RPMI7951 (cell line): ENCODE measurements at places on chromosomes 6 and 20.

GRCh38 chr6:83594941-83595340 lies 82.6 kb downstream of the PRSS35 start:
- DNase-seq, result no peak

GRCh38 chr20:8334641-8335040 lies 202.6 kb downstream of the PLCB1 start:
- no peak for DNase-seq

GRCh38 chr6:71367756-71368155 lies 79.1 kb downstream of the OGFRL1 start:
- no peak for DNase-seq

- DNase-seq, result no peak
These were observed 66.7 kb upstream of the RIPOR2 start for GRCh38 chr6:25002326-25003091.

DNA sequence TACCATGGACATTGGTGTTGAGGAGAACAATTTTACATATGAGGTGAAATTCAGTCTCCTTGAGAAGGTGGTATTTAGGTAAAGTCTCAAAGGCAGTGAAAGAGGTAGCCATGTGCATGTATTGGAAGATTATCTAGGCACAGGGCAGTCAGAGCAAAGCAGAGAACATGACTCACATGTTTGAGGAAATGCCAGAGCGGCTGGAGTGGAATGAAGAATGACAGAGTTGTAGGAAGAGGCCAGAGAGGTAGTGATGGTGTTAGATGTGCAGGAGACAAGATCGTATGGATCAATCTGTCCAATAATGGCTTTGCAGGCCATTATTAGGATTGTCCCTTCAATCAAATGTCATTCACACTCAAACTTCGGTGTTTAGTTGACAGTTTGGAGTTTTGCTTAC lies 449.4 kb upstream of the PTCHD4 start:
- peak; percentile 21 for DNase-seq

DNA sequence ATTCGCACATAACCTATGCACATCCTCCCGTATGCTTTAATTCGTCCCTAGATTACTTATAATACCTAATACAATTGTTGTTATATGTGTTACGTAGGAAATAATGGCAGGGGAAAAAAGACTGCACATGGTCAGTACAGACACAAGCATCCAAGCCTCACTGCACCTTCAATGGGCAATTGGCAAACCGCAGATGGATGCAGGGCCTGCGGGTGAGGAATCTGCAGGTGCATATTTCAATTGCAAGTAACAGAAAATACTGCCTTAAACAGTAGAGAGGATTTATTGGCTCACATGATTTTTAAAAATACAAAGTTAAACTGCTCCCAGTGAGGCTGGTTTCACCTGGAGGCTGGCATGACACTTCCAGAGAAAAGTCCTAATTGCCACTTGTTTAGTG lies 142.1 kb upstream of the MLN start:
- no peak for DNase-seq

GRCh38 chr20:58243653-58244410 lies 15.4 kb upstream of the ANKRD60 start:
- no peak for DNase-seq

GRCh38 chr6:50602292-50602691 lies 111.0 kb upstream of the TFAP2D start:
- peak; percentile 6 for DNase-seq

- no peak for DNase-seq
These were observed 58.9 kb upstream of the LRRC1 start for GRCh38 chr6:53735896-53736295.

DNA sequence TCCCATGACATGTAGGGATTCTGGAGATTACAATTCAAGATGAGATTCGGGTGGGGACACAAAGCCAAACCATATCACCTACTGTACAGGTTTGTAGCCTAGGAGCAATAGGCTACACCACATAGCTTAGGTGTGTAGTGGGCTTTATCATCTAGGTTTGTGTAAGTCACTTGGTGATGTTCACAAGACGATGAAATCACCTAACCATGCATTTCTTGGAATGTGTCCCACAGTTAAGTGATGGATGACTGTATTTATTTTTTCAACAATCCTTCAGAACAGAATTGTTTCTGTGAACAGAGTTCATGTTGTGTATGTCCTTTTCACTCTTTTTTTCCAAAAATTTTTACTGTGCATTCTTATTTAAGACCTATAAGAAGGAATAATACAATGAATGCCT lies 76.1 kb downstream of the DTD1 start:
- no peak for DNase-seq

GRCh38 chr6:63580704-63580961 lies 8.4 kb downstream of the LOC128125822 start:
- no peak for DNase-seq

DNA sequence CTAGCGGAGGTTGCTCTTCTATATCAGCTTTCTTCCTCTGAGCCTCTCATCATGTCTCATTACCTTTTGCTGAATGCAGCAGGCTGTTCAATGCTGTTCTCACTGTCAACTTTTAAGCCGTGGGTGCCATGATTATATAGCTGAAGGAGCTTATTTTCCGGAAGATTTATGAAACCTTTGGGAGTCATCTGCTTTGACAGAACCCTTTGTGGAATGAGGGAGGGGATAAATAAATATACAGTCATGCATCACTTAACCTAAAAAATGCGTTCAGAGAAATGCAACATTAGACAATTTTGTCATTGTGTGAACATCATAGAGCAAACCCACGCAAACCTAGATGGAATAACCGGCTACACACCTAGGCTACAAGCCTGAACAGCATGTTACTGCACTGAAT lies 102.2 kb upstream of the AKAP12 start:
- no peak for DNase-seq

GRCh38 chr6:68651011-68651985 lies 16.2 kb downstream of the ADGRB3 start:
- no peak for DNase-seq

GRCh38 chr6:40950986-40951698 lies 87.9 kb downstream of the UNC5CL start:
- DNase-seq, result peak; percentile 61

- DNase-seq, result peak; percentile 50
These were observed 623 bp downstream of the MYBL2 start for GRCh38 chr20:43667341-43668132.

DNA sequence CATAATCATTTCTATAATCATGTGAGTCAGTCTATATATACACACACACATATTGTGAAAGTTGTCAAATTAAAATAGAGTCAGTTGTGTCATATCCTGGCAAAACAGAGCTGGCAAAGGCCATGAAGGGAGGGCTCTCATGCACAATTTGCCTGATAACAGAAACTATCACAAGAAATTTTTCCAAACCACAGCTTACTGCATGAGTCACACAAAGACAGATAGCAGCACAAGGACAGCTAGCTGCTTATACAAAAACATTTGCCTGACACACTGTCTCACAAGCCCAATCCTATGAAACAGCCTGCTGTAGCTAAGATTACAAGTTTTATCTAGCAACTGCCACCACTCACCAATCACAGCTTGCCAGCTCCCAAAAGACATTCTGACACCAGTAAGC lies 848.5 kb upstream of the MAN1A1 start:
- DNase-seq, result peak; percentile 88
